Panc1 (cell line): ENCODE measurements at places on chromosomes 5 and 9.
A peak's percentile ranks its signal among the peaks of the same experiment; 100 is the strongest.

GRCh38 chr9:115109486-115109885 is 8.5 kb downstream of the TNC start:
- DNase-seq: no peak

- DNase-seq: no peak
These were observed 10.3 kb downstream of the WNK2 start for GRCh38 chr9:93194221-93194625.

- no peak for DNase-seq
These were observed 86.0 kb upstream of the FER start for GRCh38 chr5:108661590-108662219.

DNA sequence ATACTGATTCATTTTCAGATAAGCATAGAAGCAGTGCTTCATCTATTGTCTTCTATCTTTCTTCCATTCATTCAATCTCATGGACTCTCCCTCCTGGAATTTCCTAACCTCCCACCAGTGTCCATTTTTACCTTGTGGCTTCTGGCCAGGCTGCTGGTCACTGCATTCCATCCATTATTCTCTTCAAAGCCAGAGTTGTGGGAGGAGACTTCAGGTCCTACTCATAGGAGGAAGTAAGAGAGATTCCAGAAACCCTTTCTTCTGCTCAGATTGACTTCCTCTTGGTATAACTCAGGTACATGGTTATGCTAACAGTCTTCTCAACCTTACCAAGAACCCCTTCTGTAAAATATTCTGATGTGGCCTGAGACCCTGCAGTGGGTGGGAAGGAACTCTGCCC is 153.3 kb upstream of the SLC12A2 start:
- no peak for DNase-seq

DNA sequence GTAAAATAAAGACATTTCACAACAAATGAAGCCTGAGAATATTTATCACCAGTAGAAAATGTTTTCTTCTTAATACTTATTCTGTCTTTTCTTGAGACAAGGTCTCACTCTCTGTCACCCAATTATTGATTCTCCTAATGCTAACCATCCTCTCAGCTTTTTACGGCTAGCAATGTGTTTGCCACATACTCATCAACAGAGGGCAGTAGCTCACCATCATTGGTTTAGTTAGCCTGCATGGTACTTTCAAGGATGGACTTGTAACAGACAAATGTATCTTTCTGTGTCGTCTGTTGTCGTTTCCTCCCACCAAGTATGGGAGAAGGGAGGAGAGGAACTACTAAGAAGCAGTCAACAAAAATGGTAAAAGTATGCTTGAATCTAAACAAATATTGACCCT is 5.9 kb upstream of the ACO1 start:
- DNase-seq: peak; percentile 52

DNA sequence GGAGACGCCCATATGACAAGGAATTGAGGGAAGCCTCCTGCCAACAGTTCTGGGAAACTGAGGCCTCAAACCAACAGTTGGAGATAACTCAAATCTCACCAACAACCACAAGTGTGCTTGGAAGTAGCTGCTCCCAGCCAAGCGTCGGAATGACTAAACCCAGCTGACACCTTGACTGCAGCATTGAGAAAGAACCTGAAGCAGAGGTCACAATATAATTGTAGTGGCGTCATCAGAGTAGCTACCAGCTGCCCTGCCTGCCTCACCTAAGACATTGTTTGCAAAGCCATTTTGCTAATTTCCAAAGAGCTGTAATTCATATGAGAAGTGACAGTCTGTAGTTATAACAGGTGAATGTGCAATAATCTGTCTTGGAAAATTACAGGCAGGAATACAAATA is 40.8 kb upstream of the ANKRD31 start:
- no peak for DNase-seq

GRCh38 chr9:124313940-124314339 is 56.2 kb downstream of the NEK6 start:
- no peak for DNase-seq

DNA sequence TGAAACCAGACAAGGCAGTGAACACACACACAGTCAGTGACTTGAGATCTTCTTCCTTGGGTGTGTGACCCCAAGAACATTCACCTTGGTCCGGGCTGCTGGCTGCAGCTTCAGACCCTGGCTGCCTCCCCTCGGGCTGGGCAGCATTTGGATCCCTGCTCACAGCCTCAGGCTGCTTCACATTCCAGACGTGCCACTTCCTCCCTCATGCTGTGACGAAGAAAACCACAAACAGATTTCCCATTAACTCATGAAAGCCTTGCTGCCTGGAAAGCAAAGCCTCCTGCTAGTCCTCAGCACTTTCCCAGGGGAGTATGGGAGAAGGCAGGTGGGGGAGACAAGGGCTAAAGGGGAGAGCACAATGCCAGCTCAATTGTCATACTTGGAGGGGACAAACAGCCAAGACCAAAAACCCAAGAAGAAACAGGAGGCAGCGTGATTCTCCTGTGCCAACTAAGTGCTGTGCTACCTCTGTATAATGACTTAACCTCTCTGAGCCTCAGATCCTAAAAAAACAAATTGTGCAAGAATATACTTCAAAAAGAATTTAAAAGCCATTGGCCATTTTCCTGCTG is 594.6 kb upstream of the BRINP1 start:
- no peak for DNase-seq

GRCh38 chr5:54793468-54794134 is 191.8 kb downstream of the ESM1 start:
- DNase-seq: no peak

GRCh38 chr5:174737330-174737729 is 12.9 kb downstream of the MSX2 start:
- DNase-seq: no peak

- DNase-seq: no peak
These were observed 71.1 kb downstream of the ACER2 start for GRCh38 chr9:19479874-19480273.

DNA sequence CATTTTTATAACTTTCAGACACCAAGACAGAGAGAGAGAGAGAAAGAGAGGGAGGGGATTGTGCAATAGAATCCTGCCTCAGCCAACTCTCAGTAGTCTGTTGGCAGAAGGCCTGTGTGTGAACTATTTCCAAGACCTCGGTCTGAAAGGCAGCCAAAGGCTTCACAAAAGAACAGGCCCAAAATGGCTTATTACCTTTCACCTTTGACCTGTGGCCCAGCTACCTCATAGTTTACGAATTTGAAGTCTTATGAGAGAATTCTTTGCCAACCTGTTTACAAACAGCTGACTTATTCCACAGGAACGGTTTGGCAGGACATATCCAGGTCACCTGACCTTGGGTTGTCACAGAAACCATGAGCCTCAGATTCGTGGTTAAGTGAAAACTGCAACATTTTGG is 48.6 kb downstream of the NR2F1-AS1 start:
- DNase-seq: peak; percentile 7

DNA sequence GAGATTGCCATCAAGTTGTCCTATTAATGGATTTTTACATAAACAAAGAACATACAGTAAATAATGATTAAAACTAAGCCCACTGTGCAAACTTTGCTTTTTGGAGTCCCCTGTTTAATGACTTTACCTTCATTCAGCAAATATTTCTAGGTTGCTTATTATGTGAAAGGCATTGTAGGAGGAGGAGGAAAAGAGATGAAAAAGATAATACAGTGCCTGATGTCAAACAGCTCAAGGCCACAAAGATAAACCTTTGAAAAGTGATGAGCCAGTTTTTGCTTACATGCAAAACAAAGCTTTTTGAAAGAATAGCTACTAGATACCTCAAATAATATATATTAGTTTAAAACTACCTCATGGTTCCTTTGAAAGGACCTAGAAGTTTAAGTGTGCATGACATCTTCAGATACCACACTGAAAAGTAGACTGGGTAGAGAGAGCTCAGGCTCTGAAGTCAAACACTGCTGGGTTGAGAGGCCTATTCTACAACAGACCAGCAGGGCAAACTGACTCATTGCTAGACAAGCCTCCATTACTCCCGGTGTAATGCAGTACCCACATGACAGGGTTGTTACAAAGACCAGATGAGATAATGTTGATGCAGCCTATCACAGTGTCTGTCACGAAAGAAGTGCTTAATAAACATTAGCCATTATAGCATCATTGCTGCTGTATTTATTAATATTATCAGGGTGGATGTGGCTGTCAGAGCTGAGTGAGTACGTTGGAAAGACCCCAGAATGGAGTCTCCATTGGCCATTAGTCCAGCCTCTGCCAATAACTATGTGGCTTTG is 11.8 kb downstream of the DEPDC1B start:
- DNase-seq: no peak

- DNase-seq: no peak
These were observed 104.2 kb upstream of the MARCHF11 start for GRCh38 chr5:16283791-16284190.

- no peak for DNase-seq
These were observed 3.6 kb upstream of the CPEB4 start for GRCh38 chr5:173884402-173885053.

- no peak for DNase-seq
These were observed 60.1 kb upstream of the ECM2 start for GRCh38 chr9:92595930-92596329.

DNA sequence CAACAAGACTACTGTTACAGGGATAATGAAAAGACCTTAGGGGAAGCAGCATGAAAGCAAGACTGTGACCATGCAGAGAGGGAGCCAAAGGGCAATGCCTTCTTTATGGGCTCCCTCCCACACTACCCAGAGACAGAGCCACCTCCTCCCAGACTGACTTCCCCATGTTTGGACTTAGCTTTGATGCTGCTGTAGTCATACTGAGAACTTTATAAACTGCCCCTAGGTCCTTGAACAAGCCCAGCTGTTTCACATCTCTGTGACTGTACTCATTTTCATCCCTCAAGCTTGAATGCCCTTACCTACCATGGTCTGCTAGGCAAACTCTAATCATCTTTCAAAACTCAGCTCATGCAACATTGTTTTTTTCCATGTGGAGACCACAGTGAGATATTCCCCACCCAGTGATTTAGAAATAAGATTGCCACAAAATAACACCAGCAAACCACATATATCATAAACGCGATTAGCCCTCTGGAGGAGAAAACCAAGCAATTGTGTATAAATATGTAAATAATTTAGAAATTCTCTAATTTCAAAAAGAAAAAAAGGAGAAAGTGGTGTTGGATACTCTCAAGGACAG is 23.4 kb upstream of the FAM169A start:
- DNase-seq: no peak

GRCh38 chr5:42108468-42108867 is 183.4 kb downstream of the FBXO4 start:
- no peak for DNase-seq
